ENCODE measurements at places on chromosomes 7 and 10. TPM values are rescaled to one million over a fixed set of nuclear protein-coding genes. Genes with fewer than 3 reads are reported as not detected.

Gene RALA
- total RNA-seq = 36.8 TPM

DNA sequence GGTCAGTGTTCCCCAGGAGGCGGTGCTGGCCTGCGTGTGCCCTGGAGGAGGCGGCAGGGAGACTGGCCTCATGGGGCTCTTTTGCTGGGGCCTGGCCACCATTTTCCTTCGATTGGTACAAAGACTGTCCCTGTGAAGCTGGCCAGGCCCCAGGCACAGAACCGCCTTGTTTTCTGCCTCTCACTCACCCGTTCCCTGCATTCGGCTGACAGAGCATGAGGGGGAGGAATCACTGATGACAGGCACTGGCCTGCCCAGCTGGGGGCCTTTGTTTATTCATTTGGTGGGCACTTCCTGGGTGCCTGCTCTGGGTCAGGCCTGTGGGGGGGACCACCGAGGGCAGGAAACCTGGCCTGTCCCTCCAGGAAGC, 139.2 kb downstream of the FAM53B start:
- H3K4me1 ChIP-seq = no peaks in the 10 kb centered on the region
- no peaks in the 10 kb centered on the region for H3K36me3 ChIP-seq
- no peak overlapping the region for H3K4me3 ChIP-seq
- DNase-seq = no peak
- H3K27ac ChIP-seq = no peak overlapping the region

GRCh38 chr10:33112831-33113455, 154.9 kb upstream of the ITGB1 start:
- H3K27me3 ChIP-seq = no peaks in the 10 kb centered on the region
- no peak overlapping the region for H3K27ac ChIP-seq
- no peak overlapping the region for H3K4me3 ChIP-seq
- DNase-seq = no peak
- no peaks in the 10 kb centered on the region for H3K36me3 ChIP-seq

- no peaks in the 10 kb centered on the region for H3K36me3 ChIP-seq
- H3K27ac ChIP-seq = no peak overlapping the region
- DNase-seq = no peak
- no peaks in the 10 kb centered on the region for H3K4me1 ChIP-seq
Measured at GRCh38 chr10:124303662-124304418, 114.9 kb downstream of the OAT start.

GRCh38 chr10:96229568-96230030, 41.8 kb downstream of the BLNK start:
- H3K4me1 ChIP-seq = no peaks in the 10 kb centered on the region
- H3K4me3 ChIP-seq = no peak overlapping the region
- H3K36me3 ChIP-seq = no peaks in the 10 kb centered on the region

GRCh38 chr10:10020945-10021344, 996.7 kb upstream of the CELF2 start:
- H3K27ac ChIP-seq = no peak overlapping the region
- H3K4me1 ChIP-seq = no peaks in the 10 kb centered on the region
- no peak overlapping the region for H3K4me3 ChIP-seq

- no peak overlapping the region for H3K4me3 ChIP-seq
- H3K27me3 ChIP-seq = no peaks in the 10 kb centered on the region
- DNase-seq = no peak
- no peaks in the 10 kb centered on the region for H3K36me3 ChIP-seq
- H3K27ac ChIP-seq = no peak overlapping the region
Measured at GRCh38 chr10:115654961-115655360, 561.8 kb downstream of the ATRNL1 start.

Gene ZNF425
- 5.2 TPM for total RNA-seq
